HT-29 (cell line): ENCODE measurements at places on chromosomes 3 and 15. TPM values are rescaled to one million over a fixed set of nuclear protein-coding genes. Genes with fewer than 3 reads are reported as not detected.
A peak's percentile ranks its signal among the peaks of the same experiment; 100 is the strongest.

The ZBBX gene
- total RNA-seq, result not detected in 2 replicates

GRCh38 chr15:88982946-88983342 lies 69.8 kb upstream of the MFGE8 start:
- no peak for DNase-seq

GRCh38 chr3:100720426-100720825 lies 11.1 kb downstream of the TFG start:
- DNase-seq, result no peak

GRCh38 chr3:94704467-94704866 lies 641.6 kb downstream of the NSUN3 start:
- DNase-seq, result no peak

GRCh38 chr3:9704347-9705322 lies 1.0 kb downstream of the CPNE9 start:
- DNase-seq, result peak; percentile 7

GRCh38 chr3:30729936-30730335 lies 123.5 kb downstream of the TGFBR2 start:
- DNase-seq, result no peak

GRCh38 chr3:189978753-189979152 lies 141.9 kb downstream of the P3H2 start:
- no peak for DNase-seq

GRCh38 chr3:169022457-169022856 lies 641.1 kb downstream of the MECOM start:
- no peak for DNase-seq

The TMC3 gene
- total RNA-seq, result not detected in 2 replicates

- DNase-seq, result peak; percentile 51
Observed at GRCh38 chr3:45137656-45138181, 8.5 kb downstream of the CDCP1 start.

DNA sequence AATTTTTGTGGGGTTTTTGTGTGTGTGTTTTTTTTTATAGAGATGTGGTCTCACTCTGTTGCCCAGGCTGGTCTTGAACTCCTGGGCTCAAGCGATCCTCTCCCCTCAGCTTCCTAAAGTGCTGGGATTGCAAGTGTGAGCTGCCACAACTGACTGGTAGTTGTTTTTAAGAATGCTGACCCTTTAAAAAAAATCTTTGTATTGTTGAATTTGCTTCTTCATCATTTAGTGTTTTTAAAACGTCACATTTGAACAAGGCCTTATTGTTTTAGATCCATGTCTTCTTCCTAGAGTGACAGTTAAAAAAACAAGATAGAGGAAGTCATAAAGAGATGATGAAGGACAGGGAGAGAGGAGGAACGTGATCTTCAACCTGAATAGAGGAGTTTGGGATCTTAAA lies 24.1 kb downstream of the GJD2 start:
- no peak for DNase-seq

DNA sequence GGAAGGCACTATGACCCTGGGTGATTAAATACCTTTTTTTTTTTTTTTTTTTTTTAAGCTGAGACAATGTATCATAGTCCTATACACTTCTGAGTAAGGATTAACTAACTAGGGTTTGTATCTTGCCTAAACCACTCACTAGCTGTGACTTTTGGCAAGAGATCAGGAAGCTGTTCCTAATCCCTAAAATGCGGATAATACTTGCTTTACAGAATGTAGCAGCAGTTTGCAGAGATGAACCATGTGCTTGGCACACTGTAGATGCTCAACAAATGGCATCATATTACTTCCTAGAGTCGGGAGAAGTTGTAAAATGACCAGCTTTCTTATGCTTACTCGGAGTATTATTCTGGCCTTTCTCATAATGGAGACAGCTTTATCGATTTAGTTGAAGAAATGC lies 25.6 kb upstream of the PYGO1 start:
- no peak for DNase-seq

GRCh38 chr15:96359616-96360521 lies 29.4 kb downstream of the NR2F2 start:
- DNase-seq, result no peak

DNA sequence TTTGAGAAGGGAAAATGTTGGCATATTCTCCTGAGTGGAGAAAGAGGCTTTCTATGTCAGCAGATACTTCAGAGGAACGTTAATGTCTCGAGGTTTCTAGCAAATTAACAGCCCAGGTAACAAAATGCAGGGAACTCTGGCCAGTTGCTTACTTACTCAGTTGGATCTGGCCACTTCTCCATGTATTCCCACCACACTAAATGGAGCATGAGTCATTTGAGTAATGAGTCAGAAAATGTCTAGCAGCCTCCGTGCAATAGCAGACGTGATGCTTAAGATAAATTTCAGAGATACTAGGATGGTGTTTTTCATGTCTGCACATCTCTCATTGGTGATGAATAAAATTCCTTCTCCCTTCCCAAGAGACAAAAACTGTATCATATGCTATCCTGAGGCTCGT lies 671.5 kb downstream of the FHIT start:
- no peak for DNase-seq

DNA sequence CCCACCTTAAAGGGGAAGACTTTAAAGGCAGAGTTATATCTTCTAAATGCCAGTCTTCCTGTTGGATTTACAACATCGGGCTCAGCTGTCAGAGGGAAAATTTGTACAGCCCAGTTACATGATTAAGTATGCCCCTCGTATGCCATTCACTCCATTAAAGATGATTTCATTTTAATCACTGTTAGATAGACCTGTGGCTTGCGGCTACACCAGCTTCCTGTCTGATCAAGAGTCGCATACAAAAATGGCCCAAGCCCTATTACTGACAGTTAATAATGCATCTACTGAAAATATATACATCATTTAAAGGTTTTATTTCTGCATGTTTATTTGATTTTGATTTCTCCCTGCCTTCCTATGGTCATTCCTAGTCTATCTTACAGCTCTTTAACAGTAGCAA lies 7.1 kb downstream of the EIF4E3 start:
- DNase-seq, result no peak

GRCh38 chr3:107117922-107118536 lies 259.2 kb upstream of the CCDC54 start:
- DNase-seq, result peak; percentile 65

The EPHB1 gene
- total RNA-seq, result not detected in 2 replicates

The PFN2 gene
- total RNA-seq, result 96.1 and 103 TPM in 2 replicates

- peak; percentile 66 for DNase-seq
Observed at GRCh38 chr3:96863129-96863740, 48.8 kb downstream of the EPHA6 start.

The RASGRF1 gene
- 2.5 and 4.2 TPM in 2 replicates for total RNA-seq

GRCh38 chr3:98147179-98147578 lies at the start of gene OR5H14:
Gene OR5H14 (plus strand): TSS chr3:98147479. CDS start chr3:98149386, 1,907 bp downstream.
- no peak for DNase-seq

The PDIA5 gene
- total RNA-seq, result 18.5 and 22.8 TPM in 2 replicates

- DNase-seq, result no peak
Observed at GRCh38 chr3:53111822-53112221, 18.4 kb downstream of the RFT1 start.

- DNase-seq, result peak; percentile 73
Observed at GRCh38 chr3:42780892-42781700, 8.0 kb upstream of the CCDC13 start.

DNA sequence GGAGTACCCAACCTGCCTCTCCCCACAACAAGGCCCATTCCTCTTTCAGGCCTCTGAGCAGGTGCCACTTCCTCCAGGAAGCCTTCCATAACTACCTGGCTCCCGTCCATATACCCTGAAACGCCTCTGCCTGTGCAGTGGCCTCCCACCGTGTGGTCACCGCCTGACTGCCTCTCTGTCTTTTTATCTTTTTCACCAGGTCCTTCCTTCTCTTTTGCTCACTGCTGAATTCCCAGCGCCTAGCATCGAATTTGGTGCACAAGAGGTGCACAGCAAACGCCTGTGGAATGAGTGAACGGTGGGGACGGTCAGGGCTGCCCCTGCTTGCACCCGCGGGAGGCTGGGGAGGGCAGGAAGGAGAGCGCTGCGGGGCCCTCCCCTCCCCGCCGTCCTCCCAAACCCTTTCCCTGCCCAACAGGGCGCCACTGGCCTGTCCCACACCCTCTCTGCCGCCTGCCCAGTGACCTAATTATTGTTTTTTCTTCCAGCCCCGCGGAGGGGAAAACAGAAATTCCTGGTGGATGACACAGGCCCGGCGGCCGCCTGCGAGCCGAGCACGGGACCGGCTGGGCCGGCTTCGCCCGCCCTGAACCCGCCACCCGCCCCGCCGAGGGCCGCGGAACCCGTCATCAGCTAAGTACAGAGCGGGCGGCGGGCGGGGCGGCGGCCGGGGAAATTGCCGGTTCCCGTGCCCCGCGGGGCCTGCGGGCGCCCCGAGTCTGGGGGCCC lies 140.1 kb downstream of the SMAD6 start:
- peak; percentile 90 for DNase-seq

GRCh38 chr3:72797773-72798543 lies 50.3 kb downstream of the SHQ1 start:
- DNase-seq, result no peak

GRCh38 chr3:134928819-134929218 lies 133.8 kb downstream of the EPHB1 start:
- DNase-seq, result no peak

DNA sequence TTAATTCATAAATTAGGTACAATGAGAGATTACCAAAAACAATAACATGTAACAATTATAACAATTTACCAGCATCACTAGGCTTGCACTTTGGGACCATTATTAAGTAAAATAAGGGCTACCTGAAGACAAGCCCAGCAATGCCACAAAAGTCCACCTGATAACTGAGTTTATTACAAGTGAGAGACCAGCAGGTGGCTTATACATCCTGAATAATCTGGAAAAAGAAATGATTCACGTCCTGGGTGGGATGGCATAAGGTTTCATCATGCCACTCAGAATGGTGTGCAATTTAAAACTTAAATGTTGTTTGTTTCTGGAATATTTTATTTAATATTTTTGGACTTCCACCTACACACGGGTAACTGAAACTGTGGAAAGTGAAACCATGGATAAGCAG lies 1287.1 kb upstream of the GBE1 start:
- DNase-seq, result no peak

DNA sequence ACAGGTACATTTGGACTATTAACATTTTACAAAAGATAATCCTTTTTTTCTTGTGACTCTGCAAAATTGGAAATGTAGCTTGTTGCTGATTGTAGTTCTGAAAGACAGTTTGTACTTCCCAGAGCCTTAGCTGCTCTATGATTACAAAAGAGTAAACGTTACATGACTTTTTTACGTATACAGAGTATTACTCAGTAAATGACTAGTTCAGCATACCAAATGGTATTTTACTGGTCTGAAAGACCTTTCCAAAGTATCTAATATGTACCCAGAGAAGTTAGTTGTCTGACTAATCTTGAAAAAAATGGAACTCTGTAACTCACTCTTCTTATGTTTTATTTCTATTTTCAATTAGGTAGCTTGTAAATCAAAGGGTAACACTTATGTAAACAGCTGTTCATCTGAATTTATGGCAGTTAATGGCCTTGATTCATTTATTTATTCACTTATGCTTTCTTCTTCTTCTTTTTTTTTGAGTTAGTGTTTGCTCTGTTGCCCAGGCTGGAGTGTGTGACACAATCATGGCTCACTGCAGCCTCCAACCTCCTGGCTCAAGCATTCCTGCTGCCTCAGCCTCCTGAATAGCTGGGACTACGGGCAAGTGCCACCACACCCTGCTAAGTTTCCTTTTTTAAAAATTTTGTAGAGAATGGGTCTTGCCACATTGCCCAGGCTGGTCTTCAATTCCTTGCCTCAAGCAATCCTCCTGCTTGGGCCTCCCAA lies 151.7 kb downstream of the C3orf38 start:
- no peak for DNase-seq

GRCh38 chr3:51962854-51963530 lies 4.3 kb downstream of the PCBP4 start:
- DNase-seq, result no peak

- DNase-seq, result no peak
Observed at GRCh38 chr3:420584-420983, 224.0 kb downstream of the CHL1 start.

The SMCO1 gene
- total RNA-seq, result not detected in 2 replicates

DNA sequence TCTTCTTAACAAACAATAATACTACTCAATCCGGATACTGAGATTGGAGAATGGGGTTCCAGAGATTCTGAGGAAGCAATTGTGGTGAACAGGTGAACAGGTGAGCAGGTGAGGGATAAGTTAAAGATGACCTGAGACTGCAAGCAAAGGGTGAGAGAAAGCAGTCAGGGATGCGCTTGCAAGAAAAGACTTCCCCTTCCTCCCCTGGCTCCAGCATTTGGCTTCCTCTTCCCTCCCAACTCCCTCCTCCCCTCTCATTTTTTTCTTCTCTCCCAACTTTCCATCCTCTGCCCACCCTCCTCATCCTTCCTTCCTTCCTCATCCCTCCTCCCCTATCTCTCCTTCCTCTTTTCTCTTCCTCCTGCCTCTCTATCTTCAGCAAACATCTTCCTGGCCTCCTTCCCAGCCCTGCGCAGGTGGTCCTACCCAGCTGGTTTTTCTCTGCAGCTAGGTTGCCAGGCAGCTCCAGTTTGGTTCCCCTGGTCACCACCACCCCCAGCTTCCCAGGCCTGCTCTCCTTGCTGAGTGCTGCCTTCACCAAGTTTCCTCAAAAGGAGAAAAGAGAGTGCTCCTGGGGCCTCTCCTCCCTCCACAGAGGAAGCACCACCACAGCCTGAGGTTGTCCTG lies 10.4 kb upstream of the VIPR1 start:
- DNase-seq, result no peak

DNA sequence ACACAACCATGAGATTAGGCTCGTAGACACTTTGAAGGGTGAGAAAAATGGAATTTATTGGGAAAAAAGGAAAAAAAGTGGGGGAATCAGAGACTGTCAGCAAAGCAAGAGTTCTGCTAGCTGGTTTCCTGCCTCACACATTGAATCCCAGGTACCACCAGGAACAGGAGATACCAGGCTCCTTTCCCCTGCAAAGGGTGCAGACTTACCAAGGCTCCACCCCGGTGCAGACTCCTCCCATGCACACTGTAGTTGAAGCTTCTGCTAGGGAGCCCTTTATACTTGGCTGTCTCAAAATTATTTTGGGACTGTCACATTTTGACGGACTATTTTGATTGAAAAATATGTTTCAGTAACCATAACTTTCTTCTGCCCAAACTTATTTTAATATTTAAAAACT lies 819.9 kb upstream of the GBE1 start:
- DNase-seq, result no peak

- DNase-seq, result no peak
Observed at GRCh38 chr15:35624881-35625280, 78.9 kb upstream of the DPH6 start.

GRCh38 chr3:129463716-129464115 lies 23.7 kb downstream of the IFT122 start:
- DNase-seq, result no peak

GRCh38 chr3:15973940-15974339 lies 176.2 kb upstream of the ANKRD28 start:
- no peak for DNase-seq

The CYP8B1 gene
- not detected in 2 replicates for total RNA-seq

The NTRK3 gene
- total RNA-seq, result not detected in 2 replicates

The SCAANT1 gene
- not detected in 2 replicates for total RNA-seq

- peak; percentile 91 for DNase-seq
Observed at GRCh38 chr15:98085003-98085639, 124.6 kb downstream of the ARRDC4 start.

The CPA3 gene
- total RNA-seq, result not detected in 2 replicates

- DNase-seq, result peak; percentile 43
Observed at GRCh38 chr3:105222568-105223093, 144.1 kb upstream of the ALCAM start.

GRCh38 chr3:12799525-12800440 lies 3.3 kb downstream of the CAND2 start:
- DNase-seq, result no peak

The ADGRG7 gene
- 0.08 and 0.13 TPM in 2 replicates for total RNA-seq

The CCDC39 gene
- not detected in 2 replicates for total RNA-seq

The MINAR1 gene
- total RNA-seq, result 0.25 and 0.42 TPM in 2 replicates

- no peak for DNase-seq
Observed at GRCh38 chr3:154886437-154886836, 193.7 kb upstream of the MME start.
